Posterior vena cava (tissue), 2 donors: ENCODE measurements at places on chromosomes 5 and 9.

DNA sequence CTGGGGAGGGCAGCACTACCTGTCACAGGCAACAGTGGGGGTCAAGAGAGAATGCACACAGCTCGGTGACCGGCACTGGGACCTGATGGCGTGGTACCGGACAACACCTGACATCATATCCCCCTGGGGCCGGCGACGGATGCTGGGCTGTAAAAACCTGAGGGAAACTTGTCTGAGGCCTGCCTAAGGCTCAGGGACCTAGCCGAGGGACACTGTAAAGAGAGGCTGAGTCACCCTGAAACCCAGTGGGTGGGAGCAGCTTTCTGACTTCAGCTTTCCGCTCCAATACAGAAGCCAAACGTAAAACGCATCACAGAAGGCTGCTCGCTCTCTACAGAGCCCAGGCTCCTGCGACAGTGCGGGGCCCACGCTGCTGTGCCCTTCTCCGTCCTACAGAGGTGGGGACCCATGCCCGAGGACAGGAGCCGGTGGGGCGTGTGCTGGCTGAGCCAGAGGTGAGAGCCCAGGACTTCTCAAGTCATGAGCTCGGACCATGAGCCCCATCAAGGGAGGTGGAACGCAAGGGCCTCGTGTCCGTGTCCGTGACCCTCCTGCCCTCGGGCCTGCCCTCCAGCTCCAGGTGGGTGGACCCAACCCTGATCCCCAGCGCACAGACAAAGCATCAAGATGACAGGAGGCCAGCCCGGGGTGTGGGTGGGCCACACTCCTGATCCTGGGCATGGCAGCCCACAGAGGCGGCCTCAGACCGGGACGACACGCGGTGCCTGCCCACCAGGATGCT is 5.3 kb downstream of the RALGDS start:
- DNase-seq: peak; percentile 64

DNA sequence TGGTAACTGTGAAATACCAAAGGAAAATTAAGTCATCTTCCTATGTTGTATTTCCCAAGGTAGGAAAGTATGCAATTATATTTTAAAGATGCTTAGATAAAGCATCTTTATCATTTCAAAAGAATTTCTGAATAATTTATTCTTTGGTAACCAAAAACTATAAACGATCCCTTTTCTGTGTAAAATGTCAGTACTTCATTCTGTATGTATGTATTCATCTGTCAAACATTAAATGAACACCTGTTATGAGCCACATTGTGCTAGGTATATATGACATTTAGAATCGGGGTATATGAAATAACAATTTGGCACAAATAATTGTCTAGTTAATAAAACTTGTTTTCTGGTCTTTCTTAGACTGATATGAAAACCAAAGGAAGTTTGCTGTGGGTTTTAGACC is 89.4 kb upstream of the DHFR start:
- DNase-seq: no peak

GRCh38 chr5:130104895-130105688 is 200.8 kb downstream of the CHSY3 start:
- no peak for DNase-seq

- DNase-seq: no peak
Measured at GRCh38 chr5:176391999-176392398, 3.4 kb downstream of the HIGD2A start.

DNA sequence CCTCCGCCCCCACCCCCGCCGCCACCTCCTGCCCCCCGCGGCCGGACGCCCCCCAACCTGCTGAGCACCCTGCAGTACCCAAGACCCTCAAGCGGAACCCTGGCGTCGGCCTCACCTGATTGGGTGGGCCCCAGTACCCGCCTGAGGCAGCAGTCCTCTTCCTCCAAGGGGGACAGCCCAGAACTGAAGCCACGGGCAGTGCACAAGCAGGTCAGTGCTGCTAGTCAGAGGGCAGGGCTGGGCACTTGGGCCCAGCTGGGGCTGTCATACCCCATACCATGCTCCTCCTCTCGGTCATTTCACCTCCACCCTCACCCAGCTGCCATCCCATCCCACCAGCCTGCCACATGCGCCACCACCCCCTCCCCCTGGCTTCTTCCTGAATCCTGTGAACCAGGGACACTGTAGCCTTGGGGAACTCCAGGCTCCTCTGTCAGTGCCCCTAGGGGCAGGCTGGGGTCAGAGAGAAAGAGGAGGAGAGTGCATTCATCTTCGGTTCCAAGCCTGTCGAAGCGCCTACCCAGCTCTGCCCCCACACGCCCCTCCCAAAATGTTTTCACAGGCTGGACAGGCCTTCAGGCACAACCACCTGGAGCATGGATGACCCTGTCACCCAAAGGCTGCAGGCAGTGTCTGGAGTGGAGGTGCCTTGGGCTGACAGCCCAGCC is 122.0 kb downstream of the DAB2IP start:
- peak; percentile 70 for DNase-seq

- DNase-seq: no peak
Measured at GRCh38 chr9:93644397-93645088, 68.2 kb downstream of the PHF2 start.

DNA sequence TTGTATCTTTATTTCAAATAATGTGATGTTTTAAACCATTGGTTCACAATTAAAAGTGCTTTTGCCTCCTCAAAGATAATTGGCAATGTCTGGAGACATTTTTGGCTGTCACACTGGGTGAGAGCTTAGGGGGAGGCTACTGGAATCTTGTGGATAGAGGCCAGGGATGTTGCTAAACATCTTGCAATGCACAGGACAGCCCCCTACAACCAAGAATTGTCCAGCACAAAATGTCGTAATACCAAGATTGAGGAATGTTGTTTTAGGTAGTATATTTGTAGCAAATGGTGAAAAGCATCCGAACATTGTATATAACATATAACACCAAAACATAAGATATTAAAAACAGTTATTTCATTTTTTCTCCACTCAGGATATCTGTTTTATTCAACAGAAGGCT is 99.8 kb downstream of the SLC44A1 start:
- no peak for DNase-seq

GRCh38 chr5:163496286-163496685 is 9.1 kb upstream of the MAT2B start:
- no peak for DNase-seq

GRCh38 chr5:79800979-79801827 is 111.6 kb downstream of the CMYA5 start:
- DNase-seq: no peak

- DNase-seq: no peak
Measured at GRCh38 chr5:115366223-115366622, 69.8 kb upstream of the CCDC112 start.

DNA sequence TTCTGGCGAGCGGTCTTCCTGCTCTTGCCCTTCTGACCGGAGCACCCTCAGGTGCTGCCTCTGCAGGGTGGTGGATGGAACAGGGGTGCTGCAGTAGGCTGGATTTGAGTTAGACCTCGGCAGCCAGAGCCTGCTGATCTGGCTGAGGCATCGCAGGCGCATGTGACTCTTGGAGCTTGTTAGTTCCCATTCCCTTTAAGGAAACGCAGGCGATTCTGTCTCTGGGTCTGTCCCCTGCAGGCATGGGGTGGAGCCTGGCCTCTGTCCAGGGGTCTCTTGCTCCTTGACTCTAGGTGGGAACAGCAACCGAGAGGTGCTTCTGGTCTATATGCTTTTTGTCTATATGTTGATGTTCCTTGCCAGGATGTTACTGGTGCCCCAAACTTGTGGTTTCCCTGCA is 3.1 kb downstream of the WNK2 start:
- no peak for DNase-seq

GRCh38 chr5:18202164-18202563 is 567.9 kb downstream of the TAF11L14 start:
- no peak for DNase-seq

- no peak for DNase-seq
Measured at GRCh38 chr9:1049641-1050040, 516 bp upstream of the DMRT2 start.

DNA sequence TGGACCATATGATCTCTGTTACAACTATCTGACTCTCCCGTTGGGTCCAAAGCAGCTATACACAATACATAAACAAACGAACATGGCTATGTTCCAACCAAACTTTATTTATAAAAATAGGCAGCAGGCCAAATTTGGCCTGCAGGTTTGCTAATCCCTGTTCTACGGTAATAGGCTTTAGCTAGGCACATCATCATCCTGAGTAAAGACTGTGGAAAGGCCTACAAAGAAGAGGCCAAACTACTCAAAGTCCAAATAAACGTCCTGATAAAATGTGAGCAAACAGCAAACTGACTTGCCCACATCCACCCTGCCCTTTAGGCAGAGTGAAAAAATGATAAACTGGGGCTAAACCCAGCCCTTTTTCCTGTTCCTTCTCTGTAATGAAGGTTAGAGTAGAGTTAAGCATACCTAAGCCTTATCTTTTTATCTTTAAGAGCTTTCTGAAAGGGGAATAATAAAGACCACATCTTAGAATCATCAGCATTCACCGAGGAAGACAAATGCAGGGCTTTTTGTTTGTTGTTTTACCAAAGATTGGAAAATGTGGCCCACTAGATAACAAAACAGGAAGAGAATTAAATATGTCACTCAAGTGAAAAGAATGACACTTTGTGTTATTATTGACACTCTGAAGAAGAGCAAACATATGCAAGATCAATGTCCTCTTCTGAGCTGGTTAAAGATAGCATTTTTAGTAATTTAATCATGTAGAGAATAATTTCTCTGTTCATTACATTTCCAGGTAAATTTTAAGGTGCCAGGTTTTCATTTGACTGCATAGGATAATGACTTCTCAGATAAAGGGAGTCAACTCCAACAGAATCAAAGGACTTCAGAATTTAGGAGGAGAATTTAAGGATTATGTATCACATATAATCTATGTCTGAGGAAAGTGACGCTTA is 160.0 kb upstream of the GNA14 start:
- no peak for DNase-seq

- DNase-seq: no peak
Measured at GRCh38 chr5:157597277-157597676, 21.7 kb upstream of the ADAM19 start.

DNA sequence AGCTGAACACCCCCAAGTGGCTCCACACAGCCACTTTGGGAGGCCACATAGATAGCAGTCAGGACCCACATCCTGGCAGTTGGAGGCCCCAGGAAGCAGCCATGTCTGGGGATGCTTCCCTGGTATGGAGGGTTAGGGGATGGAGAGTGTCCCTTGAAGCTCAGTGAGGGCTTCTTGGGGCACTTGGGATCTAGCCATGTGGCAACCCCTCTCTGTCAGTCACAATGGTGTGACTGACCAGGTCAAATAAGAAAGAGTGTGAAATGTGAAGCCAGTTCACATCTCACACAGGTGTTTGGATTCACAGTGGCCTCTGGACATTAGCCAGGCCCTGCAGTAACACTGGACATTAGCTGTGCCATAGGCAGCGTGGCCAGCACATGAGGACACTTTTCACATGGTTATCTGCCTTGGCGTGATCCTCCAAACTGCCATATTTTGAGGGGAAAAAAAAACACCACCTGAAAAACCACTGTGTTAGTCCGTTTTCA is 53.9 kb upstream of the IL17B start:
- no peak for DNase-seq
